ENCODE measurements at places on chromosomes 11 and 22.

- no peak for DNase-seq
These were observed 9.8 kb downstream of the UCP2 start for GRCh38 chr11:73972620-73973449.

- no peak for DNase-seq
These were observed 44.2 kb downstream of the SHANK2 start for GRCh38 chr11:71208011-71208774.

- peak; percentile 15 for DNase-seq
These were observed 2000.4 kb upstream of the RAG2 start for GRCh38 chr11:38598418-38598817.

DNA sequence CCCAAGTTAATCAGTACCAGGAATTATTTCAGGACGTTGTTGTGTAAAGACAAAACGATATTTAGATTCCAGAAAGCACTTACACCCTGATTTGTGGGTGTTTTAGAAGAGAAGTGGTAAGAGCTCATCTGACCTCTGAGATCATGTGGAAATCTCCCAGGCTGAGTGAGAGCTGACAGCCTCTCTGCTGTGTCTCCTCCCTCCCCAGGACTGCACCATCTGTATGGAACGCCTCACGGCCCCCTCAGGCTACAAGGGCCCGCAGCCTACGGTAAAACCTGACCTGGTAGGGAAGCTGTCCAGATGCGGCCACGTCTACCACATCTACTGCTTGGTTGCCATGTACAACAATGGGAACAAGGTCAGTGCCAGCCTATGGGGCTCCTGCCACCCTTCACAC, 20.0 kb downstream of the DTX4 start:
- no peak for DNase-seq

GRCh38 chr22:35330258-35330861, 30.7 kb downstream of the TOM1 start:
- no peak for DNase-seq

DNA sequence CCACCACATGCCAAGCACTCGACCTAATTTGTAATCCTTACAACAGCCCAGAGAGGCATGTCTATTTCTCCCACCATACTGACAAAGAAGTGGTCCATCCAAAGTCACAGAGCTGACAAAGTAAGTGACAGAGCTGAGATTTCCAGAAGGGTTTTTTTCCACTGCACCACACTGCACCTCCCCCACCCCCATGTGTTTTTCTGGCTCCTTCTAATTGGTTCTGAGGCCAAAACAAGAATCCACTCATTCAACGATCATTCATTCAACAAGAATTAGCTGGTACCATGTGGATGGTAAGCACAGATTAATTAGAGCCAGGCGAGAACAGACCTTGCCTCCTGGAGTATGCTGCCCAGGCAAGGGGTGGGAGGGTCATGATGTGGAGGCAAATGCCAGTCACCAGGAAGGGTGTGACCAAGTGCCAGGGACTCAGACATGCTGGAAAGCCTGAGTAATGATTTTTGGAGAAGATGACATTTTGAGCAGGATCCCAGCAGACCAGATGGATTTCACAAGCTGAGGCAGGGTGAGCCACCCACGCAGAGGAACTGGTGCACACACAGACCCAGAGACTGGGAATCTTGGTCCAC, 14.9 kb upstream of the PRG2 start:
- no peak for DNase-seq

DNA sequence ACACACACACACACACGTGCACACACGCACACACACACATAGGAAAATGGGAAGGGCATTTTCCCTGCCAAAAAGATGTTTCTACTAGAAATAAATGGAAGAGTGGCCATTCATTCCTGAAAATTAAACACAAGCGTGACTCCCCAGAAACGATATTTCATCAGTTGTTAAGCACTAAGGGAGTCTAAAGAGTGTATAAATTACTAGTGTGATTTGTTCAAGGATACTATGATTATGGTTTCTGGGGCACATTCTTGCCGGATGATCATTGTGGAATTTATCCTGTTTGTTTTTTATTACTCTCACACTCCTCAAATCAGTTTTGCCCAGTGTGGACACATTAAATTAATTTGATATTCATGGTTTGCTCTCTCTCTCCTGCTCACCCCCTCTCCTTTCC, 16.4 kb upstream of the AMOTL1 start:
- no peak for DNase-seq

DNA sequence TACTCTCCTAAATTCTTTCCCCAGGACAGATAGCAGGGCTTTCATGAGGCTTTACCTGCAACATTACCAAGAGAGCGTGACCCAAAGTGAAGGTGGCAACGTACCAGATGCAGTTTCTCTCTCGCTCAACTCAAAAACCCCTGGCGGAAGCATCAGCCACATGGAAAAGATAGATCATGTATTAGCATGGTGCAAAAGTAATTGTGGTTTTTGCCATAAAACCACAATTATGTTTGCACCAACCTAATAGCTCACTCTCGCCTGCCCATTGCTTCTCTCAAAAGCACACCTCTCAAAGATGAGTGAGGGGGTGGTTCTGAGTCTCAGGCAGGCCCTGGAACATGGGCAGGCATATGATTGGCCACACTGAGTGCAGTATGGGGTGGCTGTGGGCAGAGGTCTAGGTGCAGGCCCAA, 7.0 kb downstream of the MS4A6A start:
- DNase-seq, result no peak

GRCh38 chr22:38038890-38039812, 18.1 kb upstream of the PICK1 start:
- DNase-seq, result no peak

- DNase-seq, result no peak
These were observed 33.8 kb upstream of the MUC5AC start for GRCh38 chr11:1123970-1124369.

GRCh38 chr11:110629594-110629993, 82.6 kb downstream of the ARHGAP20 start:
- no peak for DNase-seq

DNA sequence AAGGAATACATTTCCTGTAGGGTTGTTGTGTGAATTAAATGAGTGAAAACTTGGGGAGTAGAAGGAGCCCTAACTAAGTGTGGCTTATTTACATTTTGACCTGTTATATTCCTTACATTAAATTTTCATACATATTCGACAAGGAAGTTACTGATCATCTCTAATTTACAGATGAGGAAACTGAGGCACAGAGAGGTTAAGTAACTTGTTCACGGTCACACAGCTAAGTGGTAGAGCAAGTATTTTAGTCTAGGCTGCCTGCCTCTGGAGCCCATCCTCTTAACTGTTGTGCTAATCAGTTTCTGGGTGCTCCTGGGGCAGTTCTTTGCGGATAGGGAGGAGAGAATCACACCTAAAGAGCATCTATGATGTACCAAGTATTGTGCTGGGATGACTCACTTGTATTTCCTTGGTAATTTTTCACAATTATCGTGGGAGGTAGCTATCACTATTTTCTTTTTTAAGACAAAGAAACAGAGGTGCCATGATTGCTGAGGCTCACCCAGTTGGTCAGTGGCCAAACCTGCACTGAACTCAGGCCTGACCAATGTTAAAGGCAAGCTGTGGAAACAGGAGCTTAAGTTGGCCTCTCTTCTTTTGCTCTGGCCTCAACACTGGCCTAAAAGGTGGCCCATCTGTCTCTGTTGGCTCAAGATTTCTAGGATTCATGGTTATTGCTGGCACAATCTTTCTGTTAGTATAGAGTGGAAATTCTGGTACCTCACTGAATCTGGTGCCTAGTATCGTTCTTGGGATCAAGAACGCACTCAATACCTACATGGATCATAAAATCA, 2.9 kb upstream of the ELF5 start:
- no peak for DNase-seq

- DNase-seq, result no peak
These were observed 39.5 kb downstream of the B3GAT1 start for GRCh38 chr11:134372536-134372935.

Measured in neuronal stem cell (in vitro differentiated cells).